ENCODE measurements at places on chromosomes 16 and 17.

GRCh38 chr17:12256380-12256995 is 235.8 kb downstream of the MAP2K4 start:
- no peak for DNase-seq

GRCh38 chr17:18181358-18181757 is 2.3 kb upstream of the ALKBH5 start:
- DNase-seq: no peak

DNA sequence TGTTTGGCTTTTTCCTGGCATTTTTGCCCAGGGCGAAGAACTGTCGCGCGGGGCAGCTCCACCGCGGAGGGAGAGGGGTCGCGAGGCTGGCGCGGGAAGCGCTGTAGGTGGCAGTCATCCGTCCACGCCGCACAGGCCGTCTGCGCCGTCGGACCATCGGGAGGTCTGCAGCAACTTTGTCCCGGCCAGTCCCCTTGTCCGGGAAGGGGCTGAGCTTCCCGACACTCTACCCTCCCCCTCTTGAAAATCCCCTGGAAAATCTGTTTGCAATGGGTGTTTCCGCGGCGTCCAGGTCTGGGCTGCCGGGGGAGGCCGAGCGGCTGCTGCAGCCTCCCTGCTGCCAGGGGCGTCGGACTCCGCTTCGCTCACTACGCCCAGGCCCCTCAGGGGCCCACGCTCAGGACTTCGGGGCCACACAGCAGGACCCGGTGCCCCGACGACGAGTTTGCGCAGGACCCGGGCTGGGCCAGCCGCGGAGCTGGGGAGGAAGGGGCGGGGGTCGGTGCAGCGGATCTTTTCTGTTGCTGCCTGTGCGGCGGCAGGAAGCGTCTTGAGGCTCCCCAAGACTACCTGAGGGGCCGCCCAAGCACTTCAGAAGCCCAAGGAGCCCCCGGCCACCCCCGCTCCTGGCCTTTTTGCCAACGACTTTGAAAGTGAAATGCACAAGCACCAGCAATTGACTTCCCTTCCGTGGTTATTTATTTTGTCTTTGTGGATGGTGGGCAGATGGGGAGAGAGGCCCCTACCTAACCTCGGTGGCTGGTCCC is 2.3 kb upstream of the CBX4 start:
- DNase-seq: no peak

DNA sequence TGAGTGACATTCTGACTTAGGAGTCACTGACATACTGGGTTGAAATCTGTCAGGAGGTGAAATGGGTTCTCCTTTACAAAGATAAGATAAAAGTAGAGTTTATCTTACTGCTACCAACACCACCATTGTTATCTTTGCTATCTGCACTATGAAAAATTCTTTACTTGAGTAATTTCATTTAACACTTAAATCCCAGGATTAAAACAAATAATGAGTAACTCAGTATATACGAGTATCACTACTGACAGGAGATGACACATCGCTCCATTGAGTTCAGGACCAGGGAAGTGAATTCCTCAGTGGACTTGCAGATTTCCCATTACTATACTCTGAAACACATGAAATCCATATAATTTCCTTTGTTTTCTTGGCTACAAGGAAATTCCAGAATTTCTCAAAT is 242.1 kb upstream of the NLRP1 start:
- no peak for DNase-seq

DNA sequence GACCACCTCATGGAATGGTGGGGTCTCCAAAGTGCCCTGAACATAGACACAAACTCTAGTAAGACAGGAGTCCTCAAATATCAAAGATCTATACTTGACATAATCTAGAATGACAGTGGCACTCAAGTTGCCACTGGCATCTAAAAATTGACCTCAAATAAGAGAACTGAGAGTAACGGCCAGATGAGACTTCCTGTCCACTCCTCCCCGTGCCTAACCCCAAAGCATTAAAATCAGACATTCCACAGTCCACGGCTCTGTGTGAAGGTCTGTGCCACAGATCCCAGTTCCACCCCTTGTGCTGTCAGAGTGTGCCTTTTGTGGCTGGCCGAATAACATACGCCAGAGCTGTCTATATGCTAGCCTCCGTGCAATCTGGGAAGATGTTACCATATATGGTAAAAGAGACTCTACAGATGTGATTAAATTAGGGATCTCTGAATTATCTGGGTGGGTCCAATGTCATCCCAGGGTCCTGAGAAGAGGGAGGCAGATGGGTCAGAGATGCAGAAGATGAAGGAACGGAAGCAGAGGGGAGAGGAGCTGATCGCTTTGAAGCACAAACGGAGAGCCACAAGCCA is 21.0 kb upstream of the EVPL start:
- no peak for DNase-seq

All from CD4-positive, alpha-beta T cell treated with Interleukin-2 at 100 ng/mL for 4 hours (primary cell).